Activated CD4-positive, alpha-beta T cell treated with anti-CD3 and anti-CD28 coated beads, Interleukin-2, Interleukin-6, amounts not matched to agents 100 ng/mL and 50 ng/mL, durations not matched to agents 16 hours and 8 hours (primary cell): ENCODE measurements at places on chromosomes 5 and 9.
A peak's percentile ranks its signal among the peaks of the same experiment; 100 is the strongest.

DNA sequence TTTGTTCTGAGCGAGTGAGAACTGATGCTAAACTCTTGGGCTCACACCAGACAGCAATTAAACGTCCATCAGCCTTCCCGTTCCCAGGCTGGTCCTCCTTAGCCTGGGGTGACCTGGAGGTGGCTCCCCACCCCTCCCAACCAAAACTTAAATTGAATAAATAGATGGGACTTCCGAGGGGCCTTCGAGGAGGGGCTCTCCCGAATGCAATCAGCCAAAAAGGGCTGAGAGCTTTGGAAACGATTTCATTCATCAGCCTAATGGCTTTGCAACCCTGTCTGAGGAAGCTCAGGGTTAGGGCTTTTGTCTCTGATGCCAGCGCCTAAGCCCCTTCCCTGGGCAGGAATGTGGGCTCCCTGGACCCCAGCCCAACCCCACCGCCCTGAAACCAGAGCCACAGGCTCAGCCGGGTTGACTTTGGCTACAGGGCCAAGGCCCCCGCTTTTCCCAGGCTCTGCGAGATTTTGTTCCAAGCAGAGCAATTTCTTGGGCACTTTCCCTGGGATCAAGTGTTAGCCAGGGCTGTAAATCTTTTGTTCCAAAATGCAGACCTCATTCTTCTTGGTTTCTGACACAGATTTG is 29.2 kb downstream of the LHX3 start:
- DNase-seq, result no peak

- DNase-seq, result no peak
Observed at GRCh38 chr9:114732823-114733222, 50.8 kb upstream of the TEX48 start.

DNA sequence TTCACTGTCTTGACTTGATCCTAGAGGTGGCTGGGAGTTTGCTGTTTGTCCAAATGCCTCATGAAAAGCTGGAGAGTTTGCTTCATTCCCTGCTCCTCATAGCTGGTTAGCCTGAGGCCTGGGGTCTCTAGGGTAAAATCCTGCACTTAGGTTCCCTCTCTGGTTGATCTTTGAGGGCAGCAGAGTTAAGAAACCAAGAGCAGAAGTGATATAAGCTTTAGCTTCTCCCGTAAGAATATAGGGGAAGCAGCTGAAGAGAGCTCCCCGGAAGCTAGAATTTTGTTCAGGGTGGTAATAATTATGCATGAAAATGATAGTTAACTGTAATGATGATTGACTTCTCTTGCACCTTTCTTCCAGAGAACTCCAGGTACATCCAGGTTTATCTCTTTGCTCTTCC is 1.4 kb downstream of the FAM53C start:
- DNase-seq, result no peak

DNA sequence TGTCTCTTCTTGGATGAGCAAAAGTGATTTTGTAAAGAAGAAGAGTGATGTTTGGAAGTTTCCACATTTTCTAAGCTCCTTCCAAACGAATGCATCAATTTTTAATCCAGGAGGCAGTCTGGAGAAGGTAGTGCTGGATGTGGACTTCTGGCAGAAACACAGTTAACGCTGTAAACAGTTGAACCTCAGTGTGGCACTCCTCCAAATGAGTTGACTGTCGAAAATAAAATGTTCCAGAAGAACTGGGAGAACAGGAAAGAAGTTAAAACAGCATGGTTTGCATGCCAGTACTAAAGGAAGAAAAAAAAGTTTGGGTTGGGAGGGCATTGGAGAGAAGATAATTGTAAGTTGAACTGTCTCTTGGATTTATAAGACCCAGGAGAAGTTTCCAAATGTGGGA is 6.5 kb downstream of the ZNF462 start:
- DNase-seq, result no peak

DNA sequence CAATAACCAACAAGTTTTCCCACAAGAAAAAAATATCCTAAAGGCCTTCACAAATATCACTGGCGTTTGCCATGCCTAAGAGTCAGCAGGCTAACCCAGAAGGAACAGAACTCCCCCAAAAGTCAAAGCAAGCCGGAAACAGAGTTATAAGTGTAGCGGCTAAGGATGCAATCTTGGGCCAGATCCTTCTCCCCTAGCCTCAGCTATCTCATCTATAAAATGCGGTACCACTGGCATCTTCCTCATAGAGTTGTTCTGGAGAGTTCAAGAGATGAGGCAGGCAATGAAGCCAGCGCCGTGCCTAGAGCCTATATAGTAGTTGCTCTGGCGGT is 632 bp downstream of the DPM2 start:
- DNase-seq, result no peak

GRCh38 chr5:78801413-78801812 is 152.8 kb upstream of the LHFPL2 start:
- DNase-seq, result peak; percentile 13

GRCh38 chr5:57687596-57687995 is 205.0 kb upstream of the ACTBL2 start:
- no peak for DNase-seq

DNA sequence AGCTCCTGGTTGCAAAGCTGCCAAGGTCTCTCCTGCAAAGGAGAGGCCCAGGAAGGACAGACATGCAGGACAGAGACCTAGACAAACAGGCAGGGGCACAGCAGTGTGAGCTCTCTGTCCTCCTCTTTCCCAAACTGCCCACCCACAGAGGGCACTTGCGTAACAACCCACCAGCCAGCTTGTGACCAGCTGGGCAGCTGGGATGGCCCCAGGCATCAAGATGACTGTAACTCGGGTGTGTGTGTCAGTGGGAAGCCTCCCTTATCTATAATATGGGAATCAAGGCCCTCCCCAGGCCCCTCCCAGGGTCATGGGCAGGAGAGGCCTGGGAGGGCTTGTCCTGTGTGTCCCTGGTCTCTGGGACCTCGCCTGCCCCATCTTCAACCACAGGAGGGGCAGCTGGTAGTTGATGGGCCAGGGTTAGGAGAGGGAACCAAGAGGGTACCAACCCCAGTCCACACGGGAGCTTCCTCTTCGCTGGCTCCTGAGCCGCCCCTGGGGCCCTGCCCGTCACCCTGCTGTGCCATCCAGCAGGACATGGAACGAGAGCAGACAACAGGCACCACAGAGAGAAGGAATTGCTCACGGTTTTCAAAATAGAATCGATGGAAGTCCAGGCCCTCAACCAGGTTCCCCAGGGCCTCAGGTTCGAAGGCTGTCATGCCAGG is 37.9 kb downstream of the SLC6A7 start:
- DNase-seq, result no peak

DNA sequence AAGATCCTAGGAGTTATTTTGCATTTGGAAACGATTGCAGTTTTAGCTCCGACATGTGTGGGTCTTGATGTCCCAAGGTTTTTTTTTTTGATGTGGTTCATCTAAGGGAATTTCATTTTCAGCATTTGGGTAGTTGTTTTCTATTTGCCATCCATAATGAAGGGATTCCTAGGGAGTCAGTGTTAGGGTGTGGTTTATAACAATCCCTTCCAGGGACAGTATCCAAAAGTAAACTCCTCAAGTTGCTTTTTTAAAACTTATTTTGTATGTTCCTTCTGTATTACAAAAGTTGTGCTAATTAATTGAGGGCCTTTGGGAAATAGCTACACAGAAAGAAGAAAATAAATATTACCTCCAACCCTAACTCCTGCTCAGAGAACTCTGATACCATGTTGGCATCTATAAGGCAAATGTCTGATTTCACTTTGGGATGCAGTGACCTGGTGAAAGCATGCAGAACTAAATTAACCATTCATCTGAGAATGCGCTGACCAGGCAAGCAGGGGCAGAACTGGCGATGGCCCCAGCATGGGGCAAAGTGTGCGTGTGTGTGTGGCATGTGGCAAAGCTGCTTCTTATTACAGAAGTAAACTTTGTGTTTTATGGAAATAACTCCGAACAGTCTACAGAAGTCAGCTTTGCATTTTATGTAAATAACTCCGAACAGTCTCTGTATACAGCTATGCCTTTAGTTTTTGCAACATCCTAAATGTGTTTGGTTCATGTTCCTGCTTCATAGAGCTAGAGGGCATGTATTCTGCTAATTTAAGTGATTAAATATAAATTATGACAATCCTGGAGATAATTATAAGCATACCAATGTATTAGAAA is 237.2 kb downstream of the TRPM3 start:
- DNase-seq, result no peak

- DNase-seq, result no peak
Observed at GRCh38 chr5:157345067-157345466, 79.1 kb downstream of the CYFIP2 start.

- no peak for DNase-seq
Observed at GRCh38 chr5:138770977-138771376, 17.8 kb downstream of the CTNNA1 start.

DNA sequence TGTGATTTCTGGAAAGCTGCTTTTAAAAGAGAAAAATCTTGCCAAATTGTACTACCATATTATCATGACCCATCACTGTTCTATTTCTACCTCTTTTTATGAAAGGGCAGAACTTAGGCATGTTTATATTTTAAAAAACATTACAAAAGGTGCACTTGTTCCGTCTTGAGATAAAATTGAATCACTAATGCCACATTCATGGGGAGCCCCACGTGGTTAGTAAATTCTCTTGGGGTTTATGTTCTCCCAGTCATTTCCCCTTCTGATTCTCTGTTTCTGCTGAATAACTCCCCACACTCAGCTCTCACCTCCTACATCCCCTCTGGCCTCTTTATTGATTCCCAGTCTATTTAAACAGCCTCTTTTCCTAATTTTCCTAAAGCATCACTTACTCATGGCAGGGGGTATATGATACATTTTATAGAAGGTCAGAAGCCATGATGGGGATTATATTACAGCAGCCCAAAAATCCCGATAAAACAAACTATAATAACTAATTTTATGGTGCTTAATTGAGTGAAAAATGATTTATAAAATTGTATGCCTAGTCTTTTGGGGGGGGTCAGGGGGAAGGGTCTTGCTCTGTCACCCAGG is 19.7 kb upstream of the VLDLR start:
- no peak for DNase-seq

- no peak for DNase-seq
Observed at GRCh38 chr5:98942847-98943246, 14.0 kb upstream of the CHD1 start.

DNA sequence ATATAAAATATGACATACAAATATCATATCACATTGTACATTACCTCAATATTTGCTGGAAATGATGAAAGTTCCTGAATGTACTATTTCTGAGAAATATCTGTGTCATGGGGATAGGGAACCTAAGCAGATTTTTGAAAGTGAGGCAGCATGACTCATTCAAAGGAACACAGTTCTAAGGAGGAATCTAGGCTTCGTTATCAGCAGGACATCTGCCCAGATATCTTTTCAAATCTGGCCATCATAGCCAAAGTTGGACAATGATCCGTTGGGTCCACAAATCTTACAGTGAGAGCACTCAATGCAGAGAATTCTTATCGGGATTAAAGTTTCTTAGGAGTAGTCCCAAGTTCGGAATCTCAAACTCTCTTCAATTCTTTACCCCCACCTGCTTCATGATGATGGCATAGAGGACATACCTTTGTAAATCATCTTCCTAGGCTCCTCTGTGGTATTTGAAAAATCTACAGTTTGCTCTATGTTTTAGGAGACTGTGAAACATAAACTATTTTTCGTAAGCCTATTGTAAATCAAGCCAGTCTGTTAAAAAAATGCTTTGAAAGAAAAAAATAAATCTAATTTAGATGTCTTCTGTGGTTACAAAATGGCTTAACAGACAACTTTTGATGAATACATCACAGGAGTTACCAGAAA is 29.4 kb upstream of the ALDH1A1 start:
- DNase-seq, result no peak
